ENCODE measurements at places on chromosomes 5 and 9.

GRCh38 chr5:10251405-10251804 is 1.3 kb downstream of the CCT5 start:
- DNase-seq = no peak

GRCh38 chr5:151191661-151192060 is 32.2 kb downstream of the CCDC69 start:
- no peak for DNase-seq

DNA sequence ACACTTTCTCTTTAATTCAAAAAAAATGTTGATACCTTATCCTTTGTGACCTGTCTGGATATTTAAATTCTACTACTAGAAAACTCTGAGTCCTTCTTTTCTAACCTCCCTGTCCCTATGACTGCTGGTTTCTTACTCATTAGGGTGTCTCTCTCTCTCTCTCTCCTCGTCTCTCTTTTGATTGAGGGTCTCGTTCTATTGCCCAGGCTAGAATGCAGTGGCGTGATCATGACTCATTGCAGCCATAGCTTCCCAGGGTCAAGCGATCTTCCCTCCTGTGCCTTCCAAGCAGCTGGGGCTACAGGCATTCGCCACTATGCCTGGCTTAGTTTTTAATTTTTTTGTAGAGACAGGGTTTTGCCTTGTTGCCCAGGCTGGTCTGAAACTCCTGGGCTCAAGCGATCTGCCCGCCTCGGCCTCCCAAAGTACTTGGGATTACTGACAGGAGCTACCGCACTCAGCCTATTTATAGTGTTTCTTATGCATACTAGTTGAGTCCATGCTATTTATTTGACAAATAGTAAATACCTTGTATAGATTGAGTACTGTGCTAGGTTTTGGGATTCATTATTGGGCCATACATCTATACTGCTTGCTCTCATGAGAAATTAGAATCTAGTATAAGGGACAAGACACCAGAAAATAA is 61.9 kb downstream of the NSD1 start:
- peak; percentile 52 for DNase-seq

- DNase-seq = no peak
These were observed 96.2 kb upstream of the PPP1R2B start for GRCh38 chr5:156753846-156754245.

DNA sequence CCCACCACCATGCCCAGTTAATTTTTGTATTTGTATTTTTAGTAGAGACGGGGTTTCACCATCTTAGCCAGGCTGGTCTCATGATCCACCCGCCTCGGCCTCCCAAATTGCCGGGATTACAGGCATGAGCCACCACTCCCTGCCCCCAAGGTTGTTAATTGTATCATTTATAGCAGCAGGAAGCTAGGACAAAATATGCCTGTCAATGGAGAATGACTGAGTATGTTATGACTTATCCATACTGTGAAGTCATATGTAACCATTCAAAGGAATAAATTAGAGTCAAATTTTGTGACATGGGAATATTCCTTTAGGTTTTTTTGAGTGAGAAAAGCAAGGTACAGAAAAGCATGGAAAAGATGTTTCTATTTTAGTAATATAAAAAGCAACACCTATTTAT is 3.9 kb upstream of the DAB2 start:
- no peak for DNase-seq

GRCh38 chr9:99130069-99130468 is 25.2 kb downstream of the TGFBR1 start:
- DNase-seq = no peak

DNA sequence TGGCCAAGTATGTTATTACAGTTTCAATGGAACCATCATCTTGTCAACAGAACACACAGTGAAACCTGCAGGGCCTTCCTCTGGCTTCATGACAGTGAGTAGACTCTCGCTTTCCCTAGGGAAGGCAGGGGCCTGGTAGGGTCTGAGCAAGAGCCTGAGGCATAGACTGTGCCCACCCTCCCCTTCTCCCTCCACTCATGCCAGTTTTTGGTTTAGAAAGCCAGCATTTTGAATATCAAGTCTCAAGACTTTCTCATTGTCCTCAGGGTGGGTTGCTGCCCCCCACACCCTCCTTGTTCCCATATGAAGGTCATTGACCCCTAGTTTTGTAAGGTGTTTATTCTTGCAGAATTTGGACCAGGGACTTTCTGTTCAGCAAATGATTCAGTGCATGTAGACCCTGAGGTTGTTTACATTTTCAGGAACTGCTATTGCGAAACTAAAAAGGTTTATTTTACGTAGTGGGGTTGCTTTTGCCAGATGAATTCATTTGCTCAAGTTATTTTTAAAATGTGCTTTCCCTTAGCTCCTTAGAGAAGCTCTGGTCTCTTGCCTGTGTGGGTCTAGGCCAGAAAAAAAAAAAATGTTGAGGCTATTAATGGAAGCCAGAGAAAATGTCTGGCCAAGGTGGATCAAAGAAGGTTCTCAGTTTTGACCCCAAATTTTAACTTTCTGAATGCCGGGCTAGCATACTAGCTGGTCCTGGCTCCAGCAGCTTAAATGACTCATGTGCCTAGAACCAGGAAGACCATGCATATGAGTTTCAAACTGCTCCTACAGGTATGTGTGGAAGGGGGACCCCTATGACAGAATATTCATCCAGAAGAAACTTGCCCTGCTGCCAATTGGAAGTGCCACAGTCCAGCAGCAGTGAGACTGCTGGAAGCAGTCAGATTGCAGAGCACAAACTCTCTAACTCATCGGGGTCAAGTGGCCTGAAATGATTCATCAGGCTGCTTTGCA is 10.1 kb upstream of the MOB3B start:
- peak; percentile 93 for DNase-seq

DNA sequence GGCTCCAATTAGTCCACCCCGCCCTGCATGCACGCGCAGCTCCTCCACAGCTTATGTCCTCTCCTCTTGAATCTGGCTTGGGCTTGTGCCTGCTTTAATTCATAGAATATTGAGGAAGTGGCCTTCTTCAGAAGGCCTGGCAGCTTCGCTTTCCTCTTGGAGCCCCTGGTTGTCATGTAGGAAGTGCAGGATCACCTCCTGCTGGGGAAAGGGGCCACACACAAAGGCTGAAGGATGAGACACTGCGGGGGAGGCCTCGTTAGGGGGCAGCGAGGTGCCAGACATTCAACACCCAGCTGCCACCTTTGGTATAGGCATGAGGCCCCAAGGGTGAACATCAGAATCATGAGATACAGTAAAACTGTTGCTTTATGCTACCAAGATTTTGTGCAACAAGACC is 2.7 kb upstream of the CNOT6 start:
- no peak for DNase-seq

- DNase-seq = peak; percentile 35
These were observed 74.3 kb downstream of the NLN start for GRCh38 chr5:65796269-65796668.

DNA sequence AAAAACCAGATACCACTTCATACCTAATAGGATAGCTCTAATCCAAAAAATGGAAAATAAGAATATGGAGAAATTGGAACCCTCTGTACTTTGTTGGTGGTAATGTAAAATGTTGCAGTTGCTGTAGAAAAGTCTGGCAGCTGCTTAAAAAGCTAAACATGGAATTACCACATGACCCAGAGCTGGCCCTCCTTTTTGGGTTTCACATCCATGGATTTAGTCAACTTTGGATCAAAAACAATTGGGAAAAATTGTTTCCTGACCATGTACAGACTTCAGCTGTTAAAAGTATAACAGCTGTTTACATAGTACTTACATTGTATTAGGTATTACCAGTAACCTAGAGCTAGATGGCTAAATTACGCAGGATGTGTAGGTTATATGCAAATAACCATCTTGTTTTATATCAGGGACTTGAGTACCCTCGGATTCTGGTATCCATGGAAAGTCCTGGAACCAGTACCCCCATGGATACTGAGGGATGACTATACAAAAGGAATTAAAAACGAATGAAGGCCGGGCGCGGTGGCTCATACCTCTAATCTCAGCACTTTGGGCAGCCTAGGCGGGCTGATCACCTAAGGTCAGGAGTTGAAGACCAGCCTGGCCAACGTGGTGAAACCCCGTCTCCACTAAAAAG is 15.8 kb downstream of the DNAJA1 start:
- no peak for DNase-seq

GRCh38 chr5:51544031-51544785 is 161.0 kb downstream of the ISL1 start:
- peak; percentile 0 for DNase-seq

DNA sequence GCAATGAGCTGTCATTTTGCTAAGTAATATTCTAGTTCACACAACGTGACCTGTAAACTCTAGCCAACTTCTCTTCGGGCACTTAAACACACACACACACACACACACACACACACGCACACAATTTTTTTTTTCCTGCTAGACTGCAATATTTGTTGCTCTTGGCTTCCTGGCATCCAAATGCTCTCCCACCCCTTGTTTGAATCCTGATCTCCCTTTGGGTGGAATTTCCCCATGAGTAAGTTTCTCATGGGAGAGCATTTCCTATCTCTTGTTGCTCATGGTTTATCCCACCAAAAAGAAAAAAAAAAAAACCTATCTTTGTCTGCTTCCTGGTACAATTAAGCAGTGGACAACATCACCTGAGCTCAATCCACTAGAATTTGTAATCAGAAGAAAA is 54.7 kb upstream of the TSLP start:
- peak; percentile 8 for DNase-seq

DNA sequence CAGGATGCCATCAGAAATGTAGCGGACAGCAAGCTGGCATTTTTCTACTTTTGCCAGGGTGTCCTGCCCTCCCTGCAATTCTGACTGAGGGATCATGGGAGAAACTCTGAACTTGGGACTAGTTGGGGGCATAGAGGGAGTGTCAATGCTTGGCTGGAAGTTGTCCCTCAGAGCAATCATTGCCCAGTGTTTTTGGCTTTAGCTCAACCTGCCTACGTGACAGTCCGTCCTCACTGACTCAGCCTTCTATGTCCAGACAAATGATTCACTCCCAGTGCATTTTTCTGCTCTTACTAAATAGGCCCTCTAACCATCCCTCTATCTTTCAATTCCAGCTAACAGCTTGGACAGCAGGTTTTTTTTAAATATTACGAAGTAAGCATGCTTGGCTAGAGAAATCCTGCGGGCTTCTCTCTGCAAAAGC is 627.4 kb downstream of the TLR4 start:
- peak; percentile 38 for DNase-seq

DNA sequence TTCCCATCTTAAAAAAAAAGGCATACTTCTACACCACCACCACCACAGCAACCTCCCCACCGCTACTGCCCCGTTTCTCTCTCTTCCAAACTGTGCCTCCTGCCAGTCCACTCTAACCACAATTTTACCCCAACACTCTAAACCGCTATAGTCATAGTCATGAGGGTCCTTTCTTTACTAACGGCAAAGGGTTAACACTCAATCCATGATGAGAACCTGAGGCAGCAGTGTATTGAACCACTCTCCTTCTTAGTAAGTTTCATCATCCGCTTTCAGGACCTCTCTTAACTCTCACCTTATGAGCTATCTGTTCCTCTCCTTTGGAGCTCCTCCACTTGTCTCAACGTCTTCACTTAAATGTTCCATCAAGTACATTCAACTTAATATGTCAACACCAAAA is 34.0 kb downstream of the IDNK start:
- no peak for DNase-seq

GRCh38 chr5:120073722-120074121 is 390.4 kb upstream of the PRR16 start:
- DNase-seq = no peak

DNA sequence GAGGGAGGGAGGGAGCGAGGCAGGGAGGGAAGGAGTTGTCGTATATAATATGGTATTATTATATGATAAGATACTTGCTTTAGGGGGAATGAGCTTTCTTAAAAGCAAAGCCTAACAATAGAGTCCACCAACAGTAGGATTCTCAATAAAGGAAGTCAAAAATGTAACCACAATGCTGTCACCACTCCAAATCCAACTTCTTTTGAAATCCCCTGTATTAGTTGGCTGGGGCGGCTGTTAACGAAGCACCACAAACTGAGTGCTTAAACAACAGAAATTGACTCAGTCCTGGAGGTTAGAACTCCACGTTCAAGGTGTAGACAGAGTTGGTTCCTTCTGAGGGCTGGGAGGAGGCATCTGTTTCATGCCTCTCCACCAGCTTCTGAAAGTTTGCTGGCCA is 23.1 kb downstream of the GAS1 start:
- DNase-seq = no peak

- no peak for DNase-seq
These were observed 9.2 kb downstream of the C9orf85 start for GRCh38 chr9:71920456-71921189.

GRCh38 chr5:178931846-178932760 is 8.9 kb upstream of the ZNF454 start:
- no peak for DNase-seq

GRCh38 chr9:86947146-86948073 is at the start of gene GAS1:
Gene GAS1 (minus strand): TSS chr9:86947506. CDS start chr9:86946779, 727 bp downstream.
- DNase-seq = peak; percentile 98

- DNase-seq = no peak
These were observed 12.0 kb downstream of the URM1 start for GRCh38 chr9:128383007-128383753.

DNA sequence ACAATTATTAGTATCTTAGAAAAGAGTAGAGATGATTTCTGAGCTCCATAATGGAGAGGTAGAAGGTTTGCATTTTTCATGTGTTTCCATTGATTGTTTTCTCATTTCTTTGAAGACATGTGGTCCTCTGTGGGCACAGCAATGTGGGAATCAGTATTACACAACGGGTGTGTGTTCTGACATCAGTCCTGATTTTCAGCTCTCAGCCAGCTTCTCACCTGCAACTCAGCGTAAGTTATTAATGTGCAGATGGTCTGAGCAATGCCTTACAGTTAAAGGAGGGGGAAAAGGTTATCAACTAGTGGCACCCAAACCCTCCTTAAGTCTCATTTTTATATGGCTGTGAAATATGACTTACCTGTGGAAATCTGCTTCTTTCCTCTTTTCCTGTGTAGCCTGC is 59.1 kb downstream of the ITGA2 start:
- DNase-seq = no peak

DNA sequence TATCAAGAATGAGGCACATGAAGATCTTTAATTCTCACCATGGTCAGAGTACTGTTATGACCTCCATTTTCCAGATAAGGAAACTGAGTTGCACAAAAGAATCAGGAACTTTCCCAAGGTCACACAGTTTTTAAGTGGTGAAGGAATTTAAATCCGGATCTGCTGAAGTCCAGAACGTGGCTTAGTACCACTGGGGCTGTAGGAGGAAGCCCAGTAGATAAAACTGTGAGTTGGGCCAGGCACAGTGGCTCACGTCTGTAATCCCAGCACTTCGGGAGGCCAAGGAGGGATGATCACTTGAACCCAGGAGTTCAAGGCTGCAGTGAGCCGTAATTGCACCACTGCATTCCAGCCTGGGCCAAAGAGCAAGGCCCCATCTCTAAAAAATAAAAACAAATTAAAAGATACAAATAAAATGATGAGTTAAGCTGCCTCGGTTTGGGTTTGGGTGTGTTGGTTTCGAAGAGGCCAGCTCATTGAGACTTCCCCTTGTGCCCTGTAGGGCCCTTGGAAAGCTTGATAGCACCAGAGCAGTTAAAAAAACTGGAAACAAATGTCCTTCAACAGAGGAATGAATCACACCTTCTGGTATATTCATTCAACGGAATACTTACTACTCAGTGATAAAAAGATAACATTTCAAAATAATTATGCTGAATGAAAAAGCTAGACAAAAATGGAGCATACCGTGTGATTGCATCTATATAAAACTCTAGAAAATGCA is 20.1 kb downstream of the ATOX1 start:
- DNase-seq = peak; percentile 57

- peak; percentile 92 for DNase-seq
These were observed 7.8 kb upstream of the ANXA1 start for GRCh38 chr9:73143711-73144328.

- DNase-seq = no peak
These were observed 202.2 kb downstream of the CHSY3 start for GRCh38 chr5:130106480-130106879.

GRCh38 chr5:171938358-171938757 is 68.1 kb downstream of the FBXW11 start:
- DNase-seq = no peak
